ENCODE measurements at places on chromosomes 13 and 19. TPM values are rescaled to one million over a fixed set of nuclear protein-coding genes. Genes with fewer than 3 reads are reported as not detected.

Gene IL17D
- 1.4 TPM for total RNA-seq

Gene URAD
- not detected for total RNA-seq

Gene CYP4F2
- total RNA-seq, result not detected

Gene ZSCAN4
- total RNA-seq, result not detected

Gene CD70
- total RNA-seq, result not detected

Data from uterine smooth muscle cell (primary cell).